ENCODE measurements at places on chromosomes 2 and 18. TPM values are rescaled to one million over a fixed set of nuclear protein-coding genes. Genes with fewer than 3 reads are reported as not detected.

- no peak for DNase-seq
Observed at GRCh38 chr2:120294008-120294340, 41.3 kb downstream of the RALB start.

- no peak for DNase-seq
Observed at GRCh38 chr2:113058411-113058994, 495 bp upstream of the IL36RN start.

DNA sequence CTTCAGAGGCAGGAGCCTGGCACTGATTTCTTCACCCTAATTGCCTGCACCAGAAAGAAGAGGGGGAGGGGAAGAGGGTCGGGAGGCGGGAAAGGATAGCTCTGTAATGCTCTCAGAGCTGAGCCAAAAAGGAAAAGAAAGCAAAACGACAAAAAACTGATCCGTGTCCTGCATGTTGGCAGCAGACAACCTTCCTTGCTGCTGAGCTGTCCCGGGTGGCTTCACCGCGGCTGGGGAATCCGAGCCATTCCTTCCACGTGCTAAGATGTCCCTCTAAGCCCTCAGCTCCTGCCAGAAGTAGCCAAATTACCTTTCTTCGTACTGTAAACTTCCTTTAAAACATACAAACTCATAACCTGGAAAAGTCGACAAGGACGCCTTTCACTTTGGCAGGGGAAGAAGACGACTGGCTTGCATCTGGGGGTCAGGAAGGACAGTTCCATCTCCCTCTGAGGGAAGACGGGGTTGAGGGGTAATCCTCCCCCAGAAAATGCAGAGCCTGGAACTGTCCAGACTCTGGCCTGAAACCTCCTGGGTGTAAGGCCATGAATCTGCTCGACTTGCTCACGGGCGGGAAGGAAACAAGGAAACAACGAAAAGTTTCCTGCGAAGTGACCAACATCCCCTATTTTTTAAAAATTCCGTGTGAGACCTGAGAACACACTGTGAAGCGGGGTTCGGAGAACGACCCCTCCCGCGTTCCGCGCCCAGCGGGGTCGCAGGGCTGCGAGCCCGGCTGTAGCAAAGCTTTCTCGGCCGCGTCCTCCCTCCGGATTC is 7.7 kb downstream of the OTX1 start:
- DNase-seq: no peak

- DNase-seq: no peak
Observed at GRCh38 chr2:224869601-224870233, 153.6 kb upstream of the CCDC195 start.

The RGPD4 gene
- total RNA-seq: not detected

The ANKRD30B gene
- total RNA-seq: not detected

The CFAP210 gene
- total RNA-seq: not detected

The ZNF804A gene
- total RNA-seq: not detected

All from psoas muscle (tissue), 8 donors.